Esophagus squamous epithelium (tissue), 5 donors: ENCODE measurements at places on chromosomes 7 and 10.

- DNase-seq = no peak
These were observed 33.3 kb downstream of the PLPP4 start for GRCh38 chr10:120490288-120490687.

DNA sequence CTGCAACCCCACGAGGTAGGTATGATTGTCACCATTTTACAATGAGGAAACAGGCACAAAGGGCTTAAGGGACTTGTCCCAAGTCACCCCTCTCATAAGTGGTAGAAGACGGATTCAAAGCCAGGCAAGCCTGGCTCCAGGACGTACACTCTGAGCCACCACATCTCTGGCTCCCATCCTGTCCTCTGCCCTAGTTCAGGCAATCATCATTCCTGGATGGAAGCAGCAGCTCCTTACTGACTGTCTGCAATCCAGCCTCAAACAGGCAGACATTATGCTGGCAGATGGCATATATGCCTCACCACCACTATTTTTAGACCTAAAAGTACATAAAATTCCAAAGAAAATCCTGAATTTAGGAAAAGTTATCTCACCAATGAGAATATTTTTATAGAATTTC is 100.7 kb downstream of the USP6NL start:
- DNase-seq = no peak

DNA sequence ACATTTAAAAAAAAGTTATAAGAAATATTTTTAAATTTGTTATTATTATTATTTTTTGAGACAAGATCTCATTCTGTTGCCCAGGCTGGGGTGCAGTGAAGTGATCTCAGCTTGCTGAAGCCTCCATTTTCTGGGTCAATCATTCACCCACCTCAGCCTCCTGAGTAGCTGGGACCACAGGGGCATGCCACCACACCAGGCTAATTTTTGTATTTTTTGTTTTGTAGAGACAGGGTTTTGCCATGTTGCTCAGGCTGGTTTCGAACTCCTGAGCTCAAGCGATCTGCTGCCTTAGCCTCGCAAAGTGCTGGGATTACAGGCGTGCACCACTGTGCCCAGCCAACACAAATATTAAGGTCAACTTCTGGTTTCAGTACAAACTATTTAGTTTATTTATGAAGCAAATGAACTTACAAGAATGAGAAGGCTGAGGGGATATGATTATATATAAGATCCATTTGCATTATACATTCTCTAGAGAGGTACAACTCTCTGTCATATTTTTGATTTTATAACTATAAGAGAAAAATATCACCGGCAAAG is 45.9 kb upstream of the FAM133B start:
- DNase-seq = no peak

DNA sequence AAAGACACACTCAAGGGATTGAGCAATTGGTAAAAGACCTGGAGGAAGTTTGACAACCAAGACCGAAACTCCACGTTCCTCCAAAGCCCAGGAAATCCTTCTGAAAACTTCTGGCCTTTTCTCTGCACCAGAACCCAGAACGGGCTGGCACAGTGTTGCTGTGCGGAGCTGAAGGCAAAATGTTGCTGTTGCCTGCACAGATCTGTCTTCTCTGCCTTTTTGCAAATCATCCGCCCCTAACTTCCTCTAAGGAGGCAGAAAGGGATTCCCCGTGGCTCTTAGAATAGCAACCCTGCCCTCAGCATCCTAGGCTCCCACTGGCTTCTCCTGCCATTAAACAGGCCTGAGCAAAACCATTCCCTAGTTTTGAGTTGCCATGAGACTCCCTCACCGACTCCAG is 44.9 kb downstream of the FIGNL1 start:
- no peak for DNase-seq

DNA sequence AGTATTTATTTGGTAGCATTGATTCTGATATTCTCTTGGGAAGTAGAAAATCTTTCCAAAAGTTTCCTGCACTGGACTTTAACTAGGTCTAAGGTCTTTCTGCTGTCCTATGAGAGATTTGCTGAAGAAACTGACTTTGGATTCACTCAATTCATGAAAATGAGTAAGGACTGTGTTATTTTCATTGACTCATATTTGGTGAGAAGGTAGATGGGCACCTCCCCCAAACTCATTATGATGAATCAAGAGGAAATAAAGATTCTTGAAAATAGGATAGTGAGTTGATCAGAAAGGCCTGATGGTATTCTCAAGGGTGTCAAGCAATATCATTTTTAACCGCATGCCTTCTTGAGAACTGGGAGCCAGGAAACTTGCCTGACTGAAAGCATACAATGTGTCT is 110.3 kb downstream of the RNF133 start:
- no peak for DNase-seq

DNA sequence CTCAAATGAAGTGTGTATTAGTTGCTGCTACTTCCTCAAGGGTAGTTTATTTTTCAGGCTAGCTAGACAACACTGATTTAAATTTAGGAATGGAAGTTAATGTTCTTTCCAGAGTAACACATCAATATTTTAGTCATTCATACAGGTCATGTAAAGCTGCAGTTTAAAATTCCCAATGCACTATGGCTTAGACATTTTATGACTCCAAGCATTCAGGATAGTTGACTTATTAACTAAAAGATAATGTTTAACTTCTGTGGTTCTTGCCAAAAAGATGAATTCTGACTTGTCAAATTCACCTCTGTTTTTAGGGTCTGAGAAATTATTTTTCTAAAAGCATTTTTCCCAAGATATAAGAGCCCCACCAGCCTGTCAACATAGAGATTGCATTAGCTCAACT is 131.9 kb downstream of the TFPI2 start:
- no peak for DNase-seq

- no peak for DNase-seq
These were observed 818 bp downstream of the GOT1 start for GRCh38 chr10:99429517-99430095.

DNA sequence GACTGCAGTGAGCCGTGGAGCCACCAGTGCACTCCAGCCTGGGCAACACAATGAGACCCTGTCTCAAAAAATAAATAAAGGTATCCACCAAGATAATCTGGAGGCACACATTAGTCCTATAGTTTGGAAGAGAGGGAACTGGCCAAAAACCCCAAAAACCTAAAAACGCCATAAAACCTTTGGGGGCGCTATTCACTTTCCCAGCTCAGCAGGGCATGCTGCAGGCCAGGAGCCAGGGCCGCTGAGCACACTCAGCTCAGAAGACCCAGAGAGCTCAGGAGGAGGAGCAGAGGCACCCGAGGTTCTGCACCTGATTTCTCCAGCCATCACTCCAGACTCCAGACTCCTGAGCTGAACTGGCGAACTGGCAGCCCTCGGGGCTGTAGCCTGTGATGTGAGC is 167.2 kb upstream of the IMMP2L start:
- no peak for DNase-seq
